Left colon (tissue), 2 donors: ENCODE measurements at places on chromosomes 7 and 10. TPM values are rescaled to one million over a fixed set of nuclear protein-coding genes. Genes with fewer than 3 reads are reported as not detected.

GRCh38 chr7:2870471-2870931 lies 26.4 kb upstream of the GNA12 start:
- peak; percentile 74 for DNase-seq

- no peak for DNase-seq
These were observed 81.2 kb upstream of the SORCS3 start for GRCh38 chr10:104559935-104560334.

GRCh38 chr10:133316266-133316665 lies 7.6 kb downstream of the ZNF511 start:
- no peak for DNase-seq

GRCh38 chr7:140060243-140060630 lies 2.5 kb downstream of the PARP12 start:
- DNase-seq = no peak

DNA sequence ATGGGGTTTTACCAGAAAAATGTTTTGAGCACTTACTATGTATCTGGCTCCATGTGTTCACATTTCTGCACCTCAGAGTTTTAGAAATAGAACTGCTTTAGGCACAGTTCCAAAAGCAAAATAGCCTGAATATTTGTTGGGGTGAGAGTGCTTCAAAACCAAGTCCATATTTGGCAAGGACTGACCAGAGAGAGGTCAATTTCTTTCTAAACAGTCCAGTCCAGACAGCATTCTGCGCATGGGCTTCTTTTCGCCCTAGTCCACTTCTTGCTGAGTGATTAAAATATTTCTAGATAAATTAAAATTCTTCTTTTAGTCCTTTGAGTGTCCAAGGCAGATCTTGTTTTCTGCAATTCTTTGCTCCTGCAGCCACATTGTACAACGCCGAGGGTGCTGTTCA lies 427.0 kb downstream of the PHTF2 start:
- DNase-seq = no peak

DNA sequence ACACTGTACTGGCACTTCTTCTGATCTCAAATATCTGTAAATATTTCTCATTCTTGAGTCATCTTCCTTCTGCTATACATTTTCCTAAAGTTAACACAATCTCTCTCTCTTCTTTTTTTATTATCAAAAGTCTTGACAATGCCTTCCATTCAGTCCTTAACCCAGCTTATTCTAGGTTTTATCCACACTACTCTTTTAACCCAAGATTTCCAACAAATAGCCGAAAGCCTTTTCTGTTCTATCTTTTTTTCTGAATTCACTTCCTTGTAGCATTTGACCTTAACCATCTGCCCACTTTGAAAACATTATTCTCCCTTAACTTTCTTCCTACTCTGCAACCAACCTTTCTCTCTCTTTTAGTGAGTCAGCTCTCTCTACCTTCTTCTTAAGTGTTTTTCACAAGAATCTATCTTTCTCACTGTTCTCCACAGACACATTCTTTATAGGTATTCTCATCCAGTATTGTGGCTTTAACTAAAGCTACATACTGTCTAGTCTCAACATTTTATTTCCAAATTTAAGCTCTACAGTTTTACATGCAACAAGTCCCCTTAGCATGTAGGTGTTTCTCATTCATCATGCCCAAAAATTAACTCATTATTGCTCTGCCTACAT lies 915.6 kb downstream of the KCNMA1 start:
- DNase-seq = no peak

GRCh38 chr10:96285331-96285752 lies 14.0 kb upstream of the BLNK start:
- no peak for DNase-seq

DNA sequence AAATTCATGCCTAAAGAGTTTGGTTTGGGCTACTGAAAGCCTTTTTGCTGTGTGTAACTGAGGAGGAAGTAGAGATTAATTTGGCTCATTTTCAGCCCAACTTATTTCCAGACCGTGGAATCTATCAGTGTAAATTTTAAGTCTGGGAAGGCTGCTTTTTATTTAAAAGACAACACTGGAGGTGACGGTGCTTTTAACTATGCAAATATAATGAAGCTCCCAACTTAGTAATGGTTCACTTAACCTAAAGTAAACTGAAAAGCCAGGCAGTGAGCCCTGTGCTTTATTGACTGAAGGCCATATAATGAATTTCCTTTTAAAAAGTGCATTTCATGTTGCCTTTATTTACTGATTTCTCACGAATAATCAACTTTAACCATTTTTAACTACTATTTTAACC lies 127.2 kb downstream of the NPY start:
- no peak for DNase-seq

- peak; percentile 65 for DNase-seq
These were observed 53.0 kb upstream of the GTF2I start for GRCh38 chr7:74604326-74605020.

GRCh38 chr10:70481831-70482530 lies 3.4 kb downstream of the PALD1 start:
- DNase-seq = no peak

DNA sequence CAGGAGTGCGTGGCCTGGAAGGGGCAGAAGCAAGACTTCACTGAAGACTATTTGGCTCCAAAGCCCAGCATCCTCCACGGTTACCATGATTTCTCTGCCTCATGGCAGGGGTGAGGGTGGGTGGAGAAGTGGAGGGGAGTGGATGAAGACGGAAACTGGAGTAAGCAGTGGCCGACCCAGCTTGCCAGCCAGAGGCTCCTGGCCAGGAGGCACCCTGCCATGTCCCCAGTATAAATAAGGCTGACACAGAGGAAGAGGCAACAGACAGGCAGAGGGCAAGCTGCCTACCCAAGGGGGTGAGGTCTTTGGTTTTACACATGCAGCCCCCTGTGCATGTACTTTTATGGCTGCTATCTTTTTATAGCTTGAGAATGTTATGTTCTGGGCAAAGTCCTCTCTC lies 102.6 kb upstream of the TBX20 start:
- no peak for DNase-seq

GRCh38 chr10:124688889-124689670 lies 55.1 kb downstream of the FAM53B start:
- no peak for DNase-seq

GRCh38 chr7:80140388-80140787 lies 5.8 kb downstream of the GNAI1 start:
- DNase-seq = no peak

- no peak for DNase-seq
These were observed 132.7 kb downstream of the KCNMA1 start for GRCh38 chr10:77504873-77505257.

DNA sequence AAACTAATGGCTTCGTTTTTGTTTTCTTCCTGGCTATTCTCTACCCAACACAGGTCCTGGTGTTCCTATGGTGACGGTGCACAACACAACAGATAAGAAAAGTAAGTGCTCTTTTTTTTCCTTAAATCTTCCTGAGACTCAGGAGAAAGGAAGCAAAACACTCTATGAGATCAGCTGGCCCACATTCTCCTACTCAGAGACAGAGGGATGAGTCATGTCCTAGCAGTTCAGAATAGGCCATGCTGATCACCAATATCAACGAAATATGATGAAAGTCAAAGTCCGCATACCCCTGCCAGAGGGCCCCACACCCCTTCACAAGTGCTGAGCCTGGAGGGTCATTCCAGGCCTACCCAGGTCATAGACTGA lies 149.2 kb downstream of the PAXIP1 start:
- DNase-seq = no peak

- DNase-seq = no peak
These were observed 918.9 kb downstream of the GRID1 start for GRCh38 chr10:85447690-85448089.

- no peak for DNase-seq
These were observed 5.0 kb downstream of the NPC1L1 start for GRCh38 chr7:44536090-44536489.

DNA sequence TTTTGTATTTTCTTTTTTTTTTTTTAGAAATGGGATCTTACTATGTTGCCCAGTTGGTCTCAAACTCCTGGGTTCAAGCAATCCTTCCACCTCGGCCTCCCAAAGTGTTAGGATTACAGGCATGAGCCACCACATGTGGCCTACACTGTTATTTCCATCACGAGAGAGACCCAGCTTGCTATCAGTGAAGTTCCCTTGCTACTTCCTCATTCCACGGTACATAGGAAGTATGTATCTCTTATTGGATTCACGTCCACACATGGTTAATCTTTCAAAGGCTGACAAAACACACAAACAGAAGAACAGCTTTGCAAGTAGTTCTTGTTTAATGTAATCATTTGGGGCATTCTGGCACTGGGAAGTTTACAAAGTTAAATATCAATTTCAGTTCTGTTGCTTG lies 50.9 kb downstream of the DCLRE1A start:
- DNase-seq = no peak

GRCh38 chr7:80601999-80602398 lies 36.4 kb upstream of the CD36 start:
- DNase-seq = no peak

DNA sequence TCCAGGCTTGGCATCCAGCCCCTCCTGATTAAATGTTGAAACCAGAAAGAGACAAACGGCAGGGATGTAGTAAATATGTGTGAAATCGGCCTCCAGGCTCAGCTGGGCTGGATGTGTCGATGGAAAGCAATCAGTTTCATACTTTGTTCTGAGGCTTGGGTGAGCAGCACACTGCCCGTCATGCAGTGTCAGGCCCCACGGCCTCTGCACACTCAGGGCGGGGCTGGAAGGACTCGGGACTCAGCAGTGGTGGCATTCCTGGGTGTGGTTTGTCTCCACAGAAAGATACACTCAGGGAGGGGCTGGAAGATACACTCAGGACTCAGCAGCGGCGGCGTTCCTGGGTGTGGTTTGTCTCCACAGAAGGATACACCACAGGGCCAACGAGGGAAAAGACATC lies 22.0 kb downstream of the ADGRA1 start:
- no peak for DNase-seq

DNA sequence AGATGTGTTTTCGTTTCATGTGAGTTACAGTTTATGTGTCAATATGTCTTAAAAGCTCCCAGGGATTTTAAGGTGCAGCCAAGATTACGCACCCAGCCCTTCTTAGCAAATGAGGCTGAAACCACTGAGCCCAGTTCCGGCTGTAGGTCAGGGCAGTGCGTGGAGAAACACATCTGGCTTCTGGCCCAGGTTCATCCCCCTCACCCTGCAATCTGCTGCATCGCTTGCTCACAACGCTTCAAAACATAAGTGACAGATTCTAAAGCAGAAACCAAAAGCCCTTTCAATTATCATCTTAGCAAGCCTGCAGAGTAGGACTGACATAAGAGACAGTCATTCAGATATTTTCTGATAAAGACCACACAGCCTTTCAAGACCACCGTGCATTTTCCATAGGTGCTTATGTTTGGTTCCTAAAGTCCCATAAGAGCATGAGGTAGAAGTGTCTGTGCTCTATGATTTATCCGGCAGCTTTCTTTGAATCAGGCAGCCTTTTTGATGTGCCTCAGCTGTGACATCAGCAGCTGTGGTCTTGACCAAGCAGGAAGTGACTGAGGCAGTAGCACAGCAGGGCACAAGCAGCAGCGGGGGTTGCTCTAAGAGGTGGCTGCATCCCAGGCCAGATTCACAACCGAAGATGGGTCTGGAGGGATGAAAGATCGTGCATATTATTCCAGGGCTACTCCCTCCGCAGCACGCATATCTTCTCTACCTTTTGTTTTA lies 72.1 kb upstream of the LYZL2 start:
- peak; percentile 54 for DNase-seq

DNA sequence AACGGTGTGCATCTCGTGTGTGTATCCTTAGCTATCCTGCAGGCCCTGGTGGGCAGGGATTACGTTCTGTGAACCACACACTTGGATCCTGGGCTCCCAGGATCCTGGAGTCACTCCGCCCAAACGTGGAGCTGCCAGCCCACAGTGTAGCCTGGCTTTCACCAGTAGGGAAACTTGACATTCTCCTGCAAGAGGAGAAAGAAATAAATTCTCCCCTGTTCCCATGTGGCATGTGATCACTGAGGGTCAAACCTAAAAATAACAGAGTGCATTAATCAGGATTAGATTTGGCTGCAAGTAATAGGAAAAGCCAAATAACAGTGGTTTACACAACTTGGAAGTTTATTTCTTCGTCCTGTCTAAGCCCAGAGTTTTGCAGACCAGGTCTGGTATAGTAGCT lies 32.3 kb downstream of the PALD1 start:
- no peak for DNase-seq

DNA sequence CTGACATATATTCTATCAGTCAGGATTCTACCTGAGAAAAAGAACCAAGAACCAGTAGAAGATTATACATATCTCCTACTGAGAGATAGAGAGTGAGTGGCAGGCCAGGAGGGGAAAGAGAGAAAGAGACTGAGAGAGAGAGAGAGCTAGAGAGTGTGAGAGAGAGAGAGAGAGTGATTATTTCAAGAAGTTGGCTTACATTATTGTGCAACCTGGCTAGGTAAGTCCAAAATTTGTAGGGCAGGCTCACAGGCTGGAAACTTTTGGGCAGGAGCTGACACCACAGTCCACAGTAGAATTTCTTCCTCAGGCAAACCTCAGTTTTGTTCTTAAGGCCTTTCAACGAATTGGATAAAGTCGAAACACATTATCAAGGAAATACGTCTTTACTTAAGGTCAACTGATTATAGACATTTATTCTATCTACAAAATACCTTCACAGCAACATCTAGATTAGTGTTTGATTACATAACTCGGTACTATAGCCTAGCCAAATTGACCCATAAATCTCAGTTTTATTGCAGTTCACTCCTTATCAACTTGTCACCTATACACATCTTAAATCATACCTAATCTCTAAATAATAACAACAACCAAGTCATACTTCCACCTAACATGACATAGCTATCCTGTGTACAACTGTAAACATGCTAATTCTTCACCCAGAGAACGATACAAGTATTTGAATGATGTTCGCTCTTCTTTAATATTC lies 17.0 kb upstream of the CYP2C18 start:
- no peak for DNase-seq

- peak; percentile 89 for DNase-seq
These were observed 7.3 kb upstream of the MAFK start for GRCh38 chr7:1523208-1523607.

DNA sequence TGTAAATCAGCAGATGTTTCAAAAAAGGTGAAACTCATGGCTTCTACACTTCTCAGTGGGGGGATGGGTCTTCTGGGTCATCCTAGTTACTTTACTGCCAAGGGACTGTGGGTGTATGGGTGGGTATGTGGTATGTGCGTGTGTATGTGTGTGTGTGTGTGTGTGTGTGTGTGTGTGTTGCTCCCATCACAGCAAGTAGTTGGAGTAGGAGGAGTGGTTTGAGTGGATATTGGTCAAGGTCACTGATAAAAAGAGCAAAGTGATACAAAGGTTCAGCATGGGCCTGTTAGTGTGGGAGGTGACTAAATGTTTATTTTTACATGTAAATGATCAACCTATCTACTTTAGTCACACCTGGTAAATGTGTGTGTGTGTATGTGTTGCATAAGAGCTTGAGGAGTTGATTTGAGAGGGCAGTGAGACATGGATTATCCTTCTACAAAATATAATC lies 11.8 kb upstream of the COBL start:
- no peak for DNase-seq

The SPDYE2 gene
- total RNA-seq = not detected

The FAM25G gene
- total RNA-seq = 2.9 TPM

The ATRNL1 gene
- total RNA-seq = 0.89 TPM

The NUTM2E gene
- 0.45 TPM for total RNA-seq

The UTF1 gene
- not detected for total RNA-seq

The TYW1B gene
- 3.6 TPM for total RNA-seq

The RAB19 gene
- total RNA-seq = 21.9 TPM

The SLC13A1 gene
- total RNA-seq = not detected

The PNLIPRP1 gene
- total RNA-seq = 0.82 TPM

The TRIM56 gene
- 36.2 TPM for total RNA-seq

The CCDC7 gene
- total RNA-seq = 15.9 TPM

The MRLN gene
- total RNA-seq = not detected

The ERVW-1 gene
- not detected for total RNA-seq

The AGBL3 gene
- 0.78 TPM for total RNA-seq

The PDE6C gene
- not detected for total RNA-seq
